Hematopoietic multipotent progenitor cell treated with erythropoietin and hydrocortisone succinate and interleukin-3 and kit ligand, for 6 days (in vitro differentiated cells): ENCODE measurements at places on chromosomes 12 and 14.

DNA sequence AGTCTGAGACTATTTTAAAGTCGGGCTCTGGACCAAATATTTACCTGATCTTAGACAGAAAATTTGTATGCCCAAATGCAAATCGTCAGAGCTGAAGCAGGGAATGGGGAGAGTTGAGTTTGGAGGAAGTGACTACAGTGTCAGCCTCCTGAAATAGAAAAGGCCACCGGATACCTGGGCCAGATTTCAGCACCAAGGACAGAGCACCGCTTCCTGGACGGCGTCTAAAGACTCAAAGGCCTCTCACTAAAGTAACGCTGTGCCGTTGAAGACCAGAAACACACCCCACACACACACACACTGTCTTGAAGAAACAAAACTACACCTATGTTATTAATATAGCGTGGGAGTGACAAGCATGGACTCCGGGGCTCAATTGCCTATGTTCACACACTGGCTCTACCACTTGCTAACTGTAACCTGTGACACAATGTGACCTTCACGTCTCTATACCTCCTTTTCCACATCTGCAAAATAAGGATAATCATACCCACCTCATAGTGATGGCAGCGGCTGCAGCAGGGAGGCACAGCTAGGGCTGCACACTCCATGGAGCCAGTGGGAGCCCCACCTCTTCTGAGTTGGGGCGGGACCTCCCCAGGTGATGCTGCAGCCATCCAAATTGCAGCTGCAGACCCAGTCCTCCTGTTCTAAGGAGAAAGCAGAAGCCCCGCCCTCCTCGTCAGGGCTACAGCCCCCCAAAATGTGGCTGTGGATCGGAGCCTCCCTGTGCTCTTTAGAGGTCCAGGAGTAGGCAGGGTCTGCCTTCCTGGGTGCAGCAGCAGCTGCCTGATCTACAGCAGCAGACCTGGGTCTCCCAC lies 35.6 kb downstream of the KRT76 start:
- peak; percentile 89 for DNase-seq

DNA sequence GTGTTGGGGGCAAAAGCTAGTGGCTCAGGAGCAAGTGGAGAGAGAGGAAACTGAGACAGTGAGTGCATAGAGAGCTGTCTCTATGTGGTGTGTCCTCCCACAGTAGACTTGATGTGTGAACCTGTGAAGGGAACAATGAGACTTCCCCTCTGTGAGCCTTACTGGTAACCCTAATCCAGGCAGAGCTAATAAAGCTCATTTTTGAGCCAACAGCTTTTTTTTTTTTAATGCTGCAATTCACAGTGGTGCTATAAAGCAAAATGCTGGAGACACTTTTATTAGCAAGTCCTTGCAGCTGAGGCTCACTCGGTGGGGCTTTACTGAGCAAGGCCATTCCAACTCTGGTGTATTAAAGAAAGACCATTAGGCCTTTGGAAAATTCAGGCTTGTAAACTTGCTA lies 26.9 kb downstream of the FBXW8 start:
- DNase-seq: no peak

- no peak for DNase-seq
Observed at GRCh38 chr12:51244269-51244668, 5.6 kb downstream of the DAZAP2 start.

DNA sequence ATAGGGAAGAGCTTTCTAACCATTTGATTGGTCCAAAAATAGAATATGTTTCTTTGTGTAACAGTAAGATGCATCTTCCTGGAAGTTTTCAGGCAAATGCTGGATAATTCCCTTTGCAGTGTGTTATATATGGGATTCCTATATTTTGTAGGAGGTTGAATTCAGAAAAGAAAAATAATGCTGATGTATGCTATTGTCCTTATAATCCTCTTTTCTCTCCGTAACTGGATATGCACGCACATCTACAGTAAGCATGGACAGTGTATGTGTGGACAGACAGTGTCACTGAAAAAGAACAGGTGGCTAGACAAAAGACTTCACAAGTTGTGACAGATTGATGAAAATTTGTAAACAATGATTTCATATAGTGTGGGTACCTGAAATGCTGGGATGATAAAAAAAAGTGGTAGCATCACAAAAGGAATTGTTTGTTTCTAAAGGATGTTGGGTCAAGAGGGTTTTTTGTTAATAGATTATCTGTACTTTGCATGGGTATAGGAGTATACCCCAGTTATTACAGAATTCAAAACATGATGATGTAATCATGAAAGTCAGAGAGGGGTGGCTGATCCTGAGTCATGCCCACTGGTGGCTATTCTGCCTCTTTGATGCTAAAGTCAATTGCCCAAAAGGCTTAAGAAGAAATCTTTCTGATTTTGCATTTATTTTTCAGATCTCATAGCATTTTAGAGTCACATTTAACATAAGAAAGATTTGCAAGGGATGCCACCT lies 160.7 kb upstream of the TMTC1 start:
- DNase-seq: no peak

- no peak for DNase-seq
Observed at GRCh38 chr12:62693376-62694050, 226.9 kb downstream of the MON2 start.

DNA sequence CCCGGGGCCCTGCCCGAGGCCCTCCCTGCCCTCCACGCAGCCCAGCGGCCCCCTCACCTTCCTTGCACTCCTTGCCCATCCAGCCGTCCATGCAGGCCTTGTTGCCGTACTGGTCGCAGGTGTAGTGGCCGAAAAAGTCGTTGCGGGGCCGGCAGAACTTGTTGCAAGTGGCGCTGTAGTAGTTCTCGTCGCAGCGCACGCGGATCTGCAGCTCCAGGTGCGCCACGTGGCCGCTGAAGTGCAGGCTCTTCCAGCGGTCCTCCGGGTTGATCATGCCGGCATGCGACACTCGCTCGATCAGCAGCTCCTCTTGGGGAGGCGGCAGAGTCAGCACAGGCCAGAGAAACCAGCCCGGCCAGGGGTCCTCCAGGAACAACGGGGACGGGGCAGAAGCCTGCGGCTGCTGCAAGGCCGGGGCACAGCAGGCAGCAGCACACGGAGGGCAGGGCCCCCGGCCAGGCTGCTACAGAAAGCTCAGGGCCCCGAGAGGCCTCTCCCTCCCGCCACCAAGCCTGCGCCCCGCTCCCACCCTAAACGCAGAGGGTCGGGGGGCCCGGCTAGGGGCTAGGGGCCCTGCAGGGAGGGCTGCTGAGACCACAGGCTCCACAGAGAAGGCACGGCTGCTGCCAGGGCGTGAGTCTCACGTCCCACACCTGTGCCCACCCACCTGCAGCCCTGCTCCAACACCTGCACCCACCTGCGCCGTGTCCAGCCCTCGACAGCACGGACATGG lies 12.7 kb downstream of the JAG2 start:
- no peak for DNase-seq
